NCI-H1417 treated with DMSO at 0.1 percent for 48 hours (cell line): ENCODE measurements at places on chromosomes 2 and 18.

- DNase-seq = no peak
Measured at GRCh38 chr2:227782804-227783203, 30.8 kb upstream of the CCL20 start.

DNA sequence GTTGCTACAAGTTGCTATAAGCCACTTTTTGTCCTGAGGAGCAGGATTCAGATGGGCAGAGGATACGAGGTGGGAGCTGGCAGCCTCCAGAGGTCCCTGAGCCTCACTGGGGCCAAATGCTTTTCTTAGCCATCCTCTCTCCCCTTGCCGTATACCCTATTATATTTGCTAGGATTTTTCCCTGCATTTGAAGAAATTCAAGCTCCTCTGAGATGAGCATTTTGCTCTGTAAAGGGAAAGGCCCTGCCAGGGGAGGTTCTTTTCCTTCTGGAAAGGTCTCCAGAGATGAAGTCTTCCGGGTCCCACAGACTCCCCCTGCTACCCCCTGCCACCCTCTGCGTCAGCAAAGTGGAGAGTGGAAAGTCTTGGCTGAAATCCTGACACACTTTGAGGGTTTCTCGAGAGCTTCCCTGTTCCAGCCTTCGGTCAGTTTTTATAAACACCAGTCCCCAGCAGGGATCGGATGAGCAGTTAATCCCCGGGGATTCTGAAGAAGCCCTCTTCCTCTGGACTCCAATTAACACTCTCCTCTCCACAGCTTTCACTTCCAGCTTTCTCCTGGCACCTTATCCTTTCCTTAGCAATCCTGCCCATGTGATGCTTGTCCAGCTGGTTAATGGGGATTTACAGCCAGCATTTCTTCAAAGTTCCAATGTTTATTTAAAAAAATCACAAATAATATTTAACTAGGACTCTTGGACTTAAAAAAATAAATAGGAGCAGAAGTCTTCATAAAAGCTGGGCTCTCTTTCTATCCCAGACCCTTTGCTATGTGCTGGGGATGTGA, 13.1 kb downstream of the CYRIA start:
- DNase-seq = no peak

DNA sequence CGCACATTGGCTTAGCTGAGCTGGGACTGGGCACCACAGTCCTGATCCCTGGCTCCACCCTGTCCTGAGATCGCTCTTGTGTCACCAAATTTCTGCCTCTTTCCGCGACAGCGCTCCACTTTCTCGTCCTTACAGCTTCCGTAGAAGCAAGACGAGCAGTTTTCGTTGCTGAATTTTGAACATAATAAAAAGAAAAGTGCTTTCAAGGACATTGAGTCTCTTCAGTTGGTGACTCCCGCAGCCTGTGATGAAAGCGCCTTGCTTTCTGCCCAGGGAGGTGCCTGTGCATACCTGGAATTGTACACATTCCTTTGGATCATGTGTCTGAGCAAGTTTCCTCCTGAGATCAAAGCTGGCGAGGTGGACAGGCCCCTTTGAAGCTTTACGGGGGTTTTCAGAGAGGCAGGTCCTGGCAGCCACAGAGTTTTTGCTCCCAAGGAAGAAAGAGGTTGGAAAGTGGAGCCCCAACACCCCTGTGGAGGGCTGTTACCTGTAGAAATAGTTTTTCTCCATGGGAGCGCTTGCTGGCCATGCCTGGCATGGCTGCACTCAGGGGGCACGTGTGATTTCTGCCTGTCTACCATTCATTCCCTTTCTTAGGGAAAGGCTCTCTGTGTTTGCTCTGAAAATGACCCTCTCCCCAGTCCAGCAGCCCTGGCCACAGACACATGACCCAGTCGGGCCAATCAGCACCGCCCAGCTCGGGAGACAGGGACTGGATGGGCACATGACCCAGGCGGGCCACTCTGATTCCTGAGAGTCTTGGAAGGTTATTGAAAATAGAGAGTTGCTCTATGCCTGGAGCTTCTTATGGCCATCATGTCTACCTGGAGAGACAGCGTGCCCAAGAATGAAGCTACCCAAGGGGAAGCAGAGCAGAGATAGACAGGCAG, 115.6 kb upstream of the OTOS start:
- no peak for DNase-seq

- no peak for DNase-seq
Measured at GRCh38 chr2:16348821-16349515, 316.7 kb downstream of the CYRIA start.

DNA sequence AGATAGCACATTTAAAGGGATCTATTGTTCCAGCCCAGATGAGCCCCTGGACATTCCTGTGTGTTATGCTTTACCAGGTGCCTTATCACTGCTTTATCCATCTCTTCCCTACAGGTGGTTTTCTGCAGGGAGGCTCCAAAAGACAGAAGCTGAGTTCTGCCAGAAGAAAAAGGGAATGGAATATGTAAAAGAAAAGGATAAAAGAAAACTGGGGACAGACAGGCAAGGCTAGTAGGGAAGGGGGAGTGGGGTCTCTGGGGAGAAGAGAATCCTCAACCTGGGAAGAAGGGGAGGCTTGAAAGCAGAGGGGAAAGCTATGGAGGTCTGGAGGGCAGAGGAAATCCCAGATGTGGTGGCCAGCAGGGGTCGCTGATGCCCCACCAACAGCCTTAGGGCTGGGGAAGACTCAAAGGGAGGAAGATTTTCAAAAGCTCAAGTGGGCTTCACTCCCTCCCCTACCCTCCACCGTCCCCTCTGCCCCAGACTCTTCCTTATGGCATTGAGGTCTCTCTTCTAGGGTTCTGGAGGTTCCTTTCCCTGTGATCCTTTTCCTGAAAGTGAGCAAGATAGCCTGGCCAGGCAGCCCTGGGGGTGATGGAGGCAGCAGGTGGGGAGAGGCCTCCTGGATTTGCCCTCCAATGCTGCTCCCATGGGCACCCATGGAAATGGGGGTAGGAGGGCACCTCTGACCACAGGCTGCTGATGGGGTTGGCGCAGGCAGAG, 178.1 kb upstream of the PKDCC start:
- DNase-seq = no peak

DNA sequence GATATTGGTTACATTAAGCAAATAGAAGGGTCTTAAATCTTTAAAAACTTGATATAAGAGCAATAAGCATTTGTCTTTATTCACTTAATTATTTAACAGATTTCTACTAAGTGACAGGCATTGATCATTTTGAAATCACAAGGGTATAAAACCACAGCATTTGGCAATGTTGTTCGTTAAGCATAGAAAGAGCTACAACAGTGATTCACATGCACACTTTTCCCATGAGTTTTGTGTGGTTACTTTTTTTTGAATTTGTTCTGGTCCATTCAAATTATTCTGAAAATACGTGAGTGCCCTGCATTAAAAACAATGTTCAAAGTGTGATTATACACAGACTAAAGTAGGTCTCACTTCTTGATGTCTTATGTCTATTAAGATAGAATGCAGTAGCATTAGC, 52.2 kb downstream of the LYPD6B start:
- DNase-seq = no peak

DNA sequence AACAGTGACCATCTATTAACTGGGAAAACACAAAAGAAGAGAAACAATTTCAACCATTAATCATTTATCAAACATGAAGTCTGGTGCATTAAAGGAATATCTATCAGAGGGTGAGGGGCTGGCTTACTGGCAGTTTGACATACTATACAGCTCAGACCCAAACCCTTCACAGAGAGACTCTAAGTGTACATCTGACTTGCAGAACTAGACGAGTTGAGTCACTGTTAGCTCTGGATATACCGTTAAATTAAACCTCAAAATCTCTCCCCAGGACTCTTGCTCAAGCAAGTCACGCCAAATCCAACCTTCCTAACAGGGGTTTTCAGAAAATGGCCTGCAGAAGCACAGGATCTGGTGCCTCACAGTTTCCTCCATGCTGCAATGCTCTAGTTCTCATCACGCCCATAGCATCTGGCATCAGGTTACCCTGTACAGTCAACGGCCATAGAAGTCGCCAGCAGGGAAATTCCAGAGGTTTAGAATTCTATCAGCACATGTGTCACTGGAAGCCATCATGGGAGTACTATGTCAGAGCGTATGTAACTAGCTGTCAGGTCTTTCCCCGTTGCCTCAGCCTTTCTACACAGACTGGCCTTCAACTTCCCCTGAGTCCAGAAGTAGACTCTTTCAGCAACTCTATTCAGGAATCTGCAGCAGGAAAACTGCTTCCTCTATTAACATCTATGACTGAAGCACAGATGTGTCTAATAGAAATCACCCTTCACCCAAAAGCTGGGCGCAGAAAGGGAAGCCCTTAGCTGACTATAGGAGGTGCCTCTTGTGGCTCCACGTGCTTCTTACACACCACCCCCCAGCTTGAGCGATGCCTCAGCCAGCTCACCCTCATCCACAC, 9.3 kb downstream of the TGOLN2 start:
- DNase-seq = no peak

- no peak for DNase-seq
Measured at GRCh38 chr2:13030606-13031005, 313.9 kb downstream of the TRIB2 start.

- DNase-seq = no peak
Measured at GRCh38 chr2:32901313-32901712, 45.4 kb upstream of the LTBP1 start.

DNA sequence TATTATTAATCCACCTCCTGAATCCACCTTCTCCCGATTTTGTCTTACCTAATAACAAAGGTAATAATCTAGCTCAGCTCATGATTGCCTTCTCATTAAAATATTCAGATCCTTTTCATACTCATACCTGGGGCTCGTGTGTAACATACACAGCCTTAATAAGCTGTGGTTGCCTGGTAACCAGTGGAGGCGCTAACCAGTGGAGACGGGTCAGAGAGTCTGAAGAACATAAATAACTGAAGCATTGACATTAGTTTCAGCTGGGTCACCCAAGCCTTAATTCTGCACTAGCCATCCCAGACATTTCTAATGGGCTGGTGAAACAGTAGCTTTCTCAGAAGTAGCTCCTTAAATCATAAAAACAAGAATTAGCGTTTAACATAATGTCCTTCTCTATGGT, 14.8 kb upstream of the DTNA start:
- DNase-seq = peak; percentile 64

- DNase-seq = no peak
Measured at GRCh38 chr2:105537466-105537865, 138.6 kb upstream of the FHL2 start.

DNA sequence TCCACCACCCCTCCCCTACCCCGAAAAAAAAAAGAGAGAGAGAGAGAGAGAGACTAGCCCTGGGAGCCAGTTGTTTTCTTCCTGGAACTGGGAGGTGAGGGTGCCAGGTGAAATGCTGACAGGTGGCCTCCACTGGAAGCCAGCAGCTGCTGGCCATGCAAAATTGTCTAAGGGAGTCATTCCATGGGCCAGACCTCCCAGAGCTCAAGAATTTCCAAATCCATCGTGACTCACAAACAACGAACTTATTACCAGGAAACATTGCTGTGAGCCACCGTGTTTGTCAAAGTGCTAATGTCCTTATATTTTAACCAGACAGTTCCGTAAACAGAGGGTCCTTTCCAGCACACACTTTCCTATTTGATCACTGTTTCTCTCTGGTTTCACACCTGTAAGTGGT, 68.5 kb upstream of the PID1 start:
- no peak for DNase-seq

DNA sequence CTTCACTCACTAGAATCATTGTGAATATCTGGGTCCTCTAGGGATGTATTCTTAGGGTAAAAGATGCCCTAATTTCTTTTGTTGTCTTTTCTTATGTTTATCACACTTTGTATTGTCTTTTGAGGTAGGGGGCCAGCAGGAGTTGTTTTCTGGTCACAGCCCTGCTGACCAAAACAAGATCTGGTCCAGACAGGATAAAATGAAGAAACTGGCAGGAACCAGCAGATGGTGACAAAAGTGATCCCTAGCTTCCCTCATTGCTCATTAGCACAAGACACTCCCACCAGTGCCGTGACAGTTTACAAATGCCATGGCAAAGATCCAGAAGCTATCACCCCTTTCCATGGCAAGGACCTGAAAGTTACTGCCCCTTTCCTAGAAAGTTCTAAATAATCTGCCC, 81.7 kb upstream of the CCDC85A start:
- no peak for DNase-seq

GRCh38 chr2:25340181-25340921, 1.4 kb downstream of the DNMT3A start:
- no peak for DNase-seq

- no peak for DNase-seq
Measured at GRCh38 chr2:115161081-115161770, 718.8 kb downstream of the DPP10 start.

DNA sequence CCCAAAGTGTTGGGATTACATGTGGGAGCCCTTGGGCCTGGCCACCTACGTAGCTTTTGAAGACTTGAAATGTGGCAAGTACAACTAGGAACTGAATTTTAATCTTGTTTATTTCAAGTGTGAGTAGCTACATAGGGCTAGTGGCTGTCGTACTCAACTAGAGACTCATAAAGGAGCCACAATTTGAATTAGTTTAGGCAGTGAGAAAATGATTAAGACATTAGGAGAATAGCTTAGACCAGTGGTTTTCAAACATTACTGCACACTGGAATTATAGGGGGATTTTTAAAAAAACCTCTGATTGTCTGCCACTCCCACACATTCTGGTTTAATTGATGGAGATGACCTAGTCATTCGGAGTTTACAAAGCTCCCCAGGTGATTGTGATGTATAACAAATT, 127.1 kb downstream of the FMNL2 start:
- DNase-seq = no peak

DNA sequence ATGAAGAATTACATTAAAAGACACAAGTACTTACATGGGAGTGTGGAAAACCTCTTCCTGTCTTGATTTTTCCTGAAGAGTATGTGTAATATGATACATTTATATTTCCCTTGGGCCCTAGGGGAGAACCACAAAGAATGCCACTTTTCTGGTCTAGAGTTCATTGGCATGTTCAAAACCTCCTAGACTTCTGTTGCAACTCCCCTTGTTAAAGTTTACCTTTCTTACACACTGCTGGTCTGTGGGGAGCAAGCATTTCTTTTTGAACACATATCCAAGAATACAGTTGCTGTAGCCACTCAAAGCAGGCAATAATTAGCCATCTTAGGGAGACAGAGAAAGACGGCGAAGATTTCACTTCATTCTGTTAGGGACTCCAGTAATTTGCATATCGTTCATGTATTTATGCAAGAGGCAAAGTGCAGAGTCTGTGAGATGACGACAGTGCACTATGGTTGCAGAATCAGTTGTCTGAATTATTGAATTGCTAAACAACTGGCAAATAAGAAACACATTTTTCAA, 103.5 kb downstream of the NOL4 start:
- DNase-seq = no peak

DNA sequence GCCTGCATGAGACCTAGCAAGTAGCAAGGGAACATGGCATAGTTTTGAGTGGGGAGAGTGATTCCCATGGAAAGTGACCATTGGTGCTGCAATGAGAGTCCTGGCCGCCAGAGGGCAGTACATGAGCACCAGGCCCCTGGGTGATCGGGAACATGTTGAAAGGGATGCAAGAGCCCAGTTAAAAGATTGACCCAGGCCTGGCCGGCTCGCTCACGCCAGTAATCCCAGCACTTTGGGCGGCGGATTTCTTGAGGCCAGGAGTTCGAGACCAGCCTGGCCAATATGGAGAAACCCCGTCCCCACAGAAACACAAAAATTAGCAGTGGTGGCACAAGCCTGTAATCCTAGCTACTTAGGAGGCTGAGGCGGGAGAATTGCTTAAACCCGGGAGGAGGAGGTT, 22.2 kb downstream of the FAP start:
- DNase-seq = no peak

- no peak for DNase-seq
Measured at GRCh38 chr2:143176606-143177005, 47.4 kb downstream of the ARHGAP15 start.
